ENCODE measurements at places on chromosomes 7 and 10.

DNA sequence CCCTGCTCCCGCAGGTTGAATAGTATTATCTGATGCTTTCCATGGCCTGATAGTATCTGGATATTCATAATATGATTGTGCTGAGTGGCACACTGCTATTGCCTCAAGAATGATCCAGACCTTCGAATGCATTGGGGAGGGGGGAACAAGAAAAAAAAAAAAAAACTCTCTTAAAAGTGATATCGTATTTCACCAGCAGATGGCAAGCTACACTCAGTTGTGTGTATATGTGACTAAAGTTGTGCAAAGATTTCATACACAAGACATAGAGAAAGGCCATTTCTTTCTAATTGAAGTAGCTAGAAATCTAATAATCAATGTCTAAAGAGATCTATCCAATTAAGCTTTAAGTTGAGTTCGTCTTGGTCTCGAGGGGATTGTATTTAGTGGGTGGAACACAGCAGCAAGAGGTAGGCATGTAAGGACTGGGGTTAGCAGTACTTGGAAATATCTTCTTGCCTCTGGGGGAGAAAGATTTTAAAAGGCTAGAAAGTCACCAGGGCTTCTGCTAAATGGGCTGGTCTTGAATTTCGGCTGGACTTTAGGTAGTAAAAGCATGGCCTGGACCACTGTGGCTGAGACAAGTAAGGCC is 15.3 kb downstream of the SFRP4 start:
- no peak for DNase-seq

- DNase-seq: no peak
Observed at GRCh38 chr7:46189255-46189790, 268.3 kb upstream of the IGFBP3 start.

DNA sequence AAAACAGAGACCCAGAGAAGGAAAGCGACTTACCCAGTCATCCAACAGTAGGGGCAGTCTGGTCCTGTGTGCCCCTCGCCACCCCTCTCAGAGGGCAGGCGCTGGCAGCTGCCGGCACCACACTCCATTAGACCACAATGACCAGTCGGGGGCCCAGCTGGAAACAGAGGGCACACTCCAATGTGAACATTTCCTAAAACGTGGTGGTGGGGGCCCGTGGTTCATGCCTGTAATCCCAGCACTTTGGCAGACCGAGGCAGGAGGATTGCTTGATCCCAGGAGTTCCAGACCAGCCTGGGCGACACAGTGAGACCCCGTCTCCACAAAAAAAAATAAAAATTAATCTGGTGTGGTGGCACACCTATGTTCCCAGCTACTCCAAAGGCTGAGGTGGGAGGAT is 912 bp upstream of the OAT start:
- no peak for DNase-seq

- DNase-seq: no peak
Observed at GRCh38 chr10:119541046-119541445, 1.5 kb downstream of the RGS10 start.

- peak; percentile 42 for DNase-seq
Observed at GRCh38 chr7:131683536-131684125, 127.2 kb upstream of the PODXL start.

Measured in right atrium auricular region (tissue), 2 donors.